Large intestine (tissue), 12 donors: ENCODE measurements at places on chromosomes 4 and X. TPM values are rescaled to one million over a fixed set of nuclear protein-coding genes. Genes with fewer than 3 reads are reported as not detected.

DNA sequence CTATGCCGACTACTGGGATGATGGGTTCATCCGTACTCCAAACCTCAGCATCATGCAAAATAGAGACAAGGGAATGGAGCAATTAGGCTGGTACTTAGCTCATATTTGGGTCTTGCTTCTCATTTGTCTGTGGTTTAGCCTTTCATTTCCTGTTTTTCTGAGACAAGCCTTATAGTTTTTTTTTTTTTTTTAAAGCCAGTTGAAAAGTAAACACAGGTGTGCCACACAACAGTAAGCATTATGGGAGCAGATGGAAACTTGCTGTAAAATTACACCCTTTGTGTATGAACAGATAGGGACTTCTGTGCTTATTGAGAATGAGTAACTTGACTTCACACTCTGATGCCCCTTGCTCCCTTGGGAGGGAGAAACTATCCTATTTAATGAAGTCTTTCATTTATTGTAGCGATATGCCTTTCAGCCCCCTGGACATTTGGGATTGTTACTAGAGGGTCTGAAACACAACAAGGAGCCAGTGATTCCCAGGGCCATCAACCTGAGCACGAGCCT is 13.7 kb downstream of the RASSF6 start:
- DNase-seq, result peak; percentile 80

DNA sequence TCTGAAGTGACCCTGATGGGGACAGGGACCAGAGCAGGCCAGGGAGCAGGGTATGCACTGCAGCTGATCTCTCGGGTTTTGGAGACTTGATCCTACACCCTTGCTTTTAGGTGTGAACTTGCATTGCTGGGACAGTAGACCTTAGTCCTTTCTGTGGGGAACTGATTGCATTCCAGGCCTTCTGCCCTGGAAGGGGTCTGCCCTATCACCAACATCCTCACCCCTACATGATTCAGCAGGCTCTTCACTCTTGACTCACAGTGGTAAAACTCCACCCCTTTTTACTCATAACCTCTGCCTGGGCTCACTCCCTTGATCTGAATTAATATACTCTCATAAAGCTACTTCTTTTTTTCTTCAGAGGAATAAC is 6.6 kb upstream of the DDX60L start:
- no peak for DNase-seq

- no peak for DNase-seq
These were observed 295.7 kb downstream of the TMA16 start for GRCh38 chr4:163790231-163790630.

- DNase-seq, result no peak
These were observed 136.6 kb downstream of the NHS start for GRCh38 chrX:17511556-17511955.

F8A2 gene
- not detected for polyA plus RNA-seq

DNA sequence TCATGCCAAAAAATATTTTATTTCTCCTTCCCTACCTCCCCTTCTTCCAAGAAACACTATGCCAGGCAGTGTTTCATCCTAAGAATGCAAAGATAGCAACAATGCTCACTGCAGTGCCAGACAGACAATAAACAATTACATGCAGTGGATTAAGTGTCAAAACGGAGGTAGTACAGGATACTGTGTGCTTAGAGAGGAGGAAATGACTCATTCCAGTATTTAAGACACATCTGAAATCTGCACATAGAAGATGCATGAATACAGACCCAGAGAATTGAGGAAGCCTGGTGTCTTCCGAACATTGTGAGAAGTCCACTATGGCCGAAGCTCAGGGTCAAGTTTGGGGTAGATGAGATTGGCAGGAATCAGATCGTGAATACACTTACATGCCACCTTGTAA is 326.4 kb downstream of the PPP3CA start:
- no peak for DNase-seq

ANK2 gene
- polyA plus RNA-seq, result 50.4 TPM

DNA sequence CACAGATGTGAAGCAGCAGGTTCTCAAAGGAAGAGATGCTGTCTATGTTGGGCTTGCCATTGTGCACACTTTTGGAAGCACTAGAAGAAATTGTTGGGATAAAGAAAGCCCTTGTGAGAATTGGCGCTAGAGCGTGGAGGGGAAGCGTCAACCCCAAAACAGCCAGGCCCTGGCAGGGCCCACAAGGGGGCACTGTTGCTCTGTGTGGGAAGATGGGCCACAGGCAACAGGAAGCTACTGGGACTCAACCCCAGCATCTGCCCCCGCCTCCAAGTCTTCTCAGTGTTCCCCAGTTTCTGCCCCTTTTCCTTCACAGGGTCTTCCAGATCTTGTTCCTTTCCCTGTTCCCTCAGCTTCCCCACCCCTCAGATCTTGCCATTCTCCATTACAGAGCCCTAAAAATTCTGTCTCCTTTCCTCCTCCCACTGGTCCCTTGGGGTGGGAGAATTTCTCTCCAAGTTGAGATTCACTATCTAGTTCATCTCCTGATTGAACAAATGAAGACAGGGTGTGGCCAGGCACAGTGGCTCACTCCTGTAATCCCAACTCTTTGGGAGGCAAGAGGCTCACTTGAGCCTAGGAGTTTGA is 85.5 kb downstream of the STARD8 start:
- DNase-seq, result peak; percentile 31

GRCh38 chr4:52552778-52553177 is 106.3 kb downstream of the USP46 start:
- no peak for DNase-seq

DNA sequence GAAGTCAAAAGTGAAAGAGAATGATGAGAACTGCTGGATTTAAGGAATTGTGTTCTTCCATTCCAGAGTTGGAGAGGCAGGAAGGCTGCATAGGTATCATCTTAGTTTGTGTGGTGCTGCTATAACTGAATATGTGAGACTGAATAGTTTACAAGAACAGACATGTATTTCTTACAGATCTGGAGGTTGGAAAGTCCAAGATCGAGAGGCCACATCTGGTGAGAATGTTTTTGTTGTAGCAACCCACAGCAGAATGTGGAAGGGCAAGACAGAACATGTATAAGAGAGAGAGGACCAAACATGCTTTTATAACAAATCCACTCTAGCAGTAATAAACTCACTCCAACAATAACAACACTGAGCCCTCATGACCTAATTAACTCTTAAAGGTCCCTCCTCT is 408.6 kb downstream of the FAM47B start:
- no peak for DNase-seq

- DNase-seq, result no peak
These were observed 61.1 kb downstream of the HELT start for GRCh38 chr4:185079271-185079905.

GRCh38 chr4:163495900-163496299 is 1.4 kb downstream of the TMA16 start:
- no peak for DNase-seq

CLGN gene
- 1.9 TPM for polyA plus RNA-seq

DNA sequence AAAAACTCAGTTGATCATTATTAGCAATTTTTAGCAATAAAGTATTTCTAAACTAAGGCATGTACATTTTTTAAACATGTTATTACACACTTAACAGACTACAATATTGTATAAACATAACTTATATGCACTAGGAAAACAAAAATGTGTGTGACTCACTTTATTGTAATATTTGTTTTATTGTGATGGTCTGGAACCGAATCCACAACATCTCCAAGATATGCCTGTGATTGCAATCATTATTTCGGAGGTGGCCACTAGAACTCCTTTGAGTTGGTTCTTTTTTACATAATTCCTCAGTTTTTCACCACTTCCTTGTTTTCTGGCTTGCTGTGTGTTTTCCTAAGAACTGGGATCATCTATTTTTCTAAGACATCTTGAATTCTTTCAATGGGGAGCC is 53.7 kb downstream of the FBXW7 start:
- DNase-seq, result no peak

GRCh38 chrX:40172401-40173142 is 74.8 kb upstream of the BCOR start:
- DNase-seq, result no peak

GRCh38 chrX:99719140-99719539 is 690.9 kb downstream of the PCDH19 start:
- DNase-seq, result no peak

GRCh38 chr4:175127314-175127713 is 209.2 kb downstream of the ADAM29 start:
- DNase-seq, result no peak

CT83 gene
- polyA plus RNA-seq, result not detected

GRCh38 chrX:16892504-16893362 is 22.6 kb upstream of the RBBP7 start:
- DNase-seq, result peak; percentile 72

DNA sequence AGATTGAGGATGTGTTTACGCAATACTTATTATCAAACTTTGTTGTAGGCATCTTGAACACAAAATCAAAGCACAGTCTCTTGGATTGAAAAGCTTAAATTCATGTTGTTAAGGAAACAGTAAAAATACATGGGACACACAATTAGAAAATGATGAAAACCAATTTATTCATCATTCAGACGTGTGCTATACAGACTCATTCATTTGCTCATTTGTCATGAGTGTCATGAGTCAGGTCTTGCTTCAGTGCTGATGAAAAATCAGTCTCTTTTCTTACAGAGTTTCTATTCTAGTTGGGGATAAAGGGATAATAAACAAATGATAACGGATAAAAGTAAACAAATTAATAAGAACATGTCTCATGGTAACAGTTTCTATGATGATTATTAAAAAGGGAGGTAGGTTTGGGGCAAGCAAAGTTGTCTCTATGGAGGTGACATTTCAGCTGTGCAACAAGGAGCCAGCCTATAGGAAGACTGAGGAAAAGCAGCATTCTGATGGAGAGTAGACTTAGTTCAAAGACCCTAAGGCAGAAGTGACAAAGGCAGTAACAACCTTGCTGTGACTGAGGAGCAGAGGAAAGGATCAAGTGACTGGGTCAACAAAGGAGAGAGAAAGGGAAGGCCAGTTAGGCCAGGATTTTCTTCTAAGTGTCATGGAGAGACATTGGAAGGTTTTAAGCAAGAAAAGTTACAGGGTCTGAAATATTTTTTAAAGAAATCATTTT is 224.0 kb upstream of the HHIP start:
- DNase-seq, result no peak

DNA sequence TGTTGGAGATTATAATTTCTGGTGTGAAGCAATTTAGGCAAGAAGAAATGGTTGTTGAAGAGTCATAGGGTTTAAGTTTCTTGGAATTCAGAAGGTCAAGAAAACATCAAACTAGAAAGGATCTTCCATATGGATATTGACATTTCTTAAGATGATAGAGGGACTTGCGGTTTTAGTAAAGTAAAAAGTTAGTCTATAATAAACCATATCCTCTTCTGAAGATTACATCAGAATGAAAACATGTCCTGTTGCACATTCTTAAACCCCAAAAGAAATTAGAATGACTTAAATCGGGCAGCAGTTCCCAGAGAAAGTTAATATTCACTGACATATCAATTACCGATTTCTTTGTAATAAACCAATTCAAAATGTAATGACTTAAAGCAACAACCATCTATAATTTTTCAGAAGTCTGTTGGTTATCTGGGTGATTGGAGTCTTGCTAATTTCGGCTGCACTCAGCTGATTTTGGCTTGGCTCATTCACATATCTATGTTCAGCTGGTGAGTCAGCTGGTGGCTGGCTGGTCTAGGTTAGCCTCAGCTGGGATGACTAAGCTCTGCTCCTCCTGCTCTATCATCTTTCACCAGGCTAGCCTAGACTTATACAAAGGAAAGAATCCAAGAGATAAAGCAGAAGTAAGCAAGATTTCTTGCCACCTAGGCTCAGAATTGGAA is 24.4 kb upstream of the DYNLT3 start:
- no peak for DNase-seq

CCSER1 gene
- polyA plus RNA-seq, result 9.5 TPM

CLDN34 gene
- polyA plus RNA-seq, result 0.07 TPM

- no peak for DNase-seq
These were observed 272.7 kb upstream of the PCDH18 start for GRCh38 chr4:137804906-137805495.

DNA sequence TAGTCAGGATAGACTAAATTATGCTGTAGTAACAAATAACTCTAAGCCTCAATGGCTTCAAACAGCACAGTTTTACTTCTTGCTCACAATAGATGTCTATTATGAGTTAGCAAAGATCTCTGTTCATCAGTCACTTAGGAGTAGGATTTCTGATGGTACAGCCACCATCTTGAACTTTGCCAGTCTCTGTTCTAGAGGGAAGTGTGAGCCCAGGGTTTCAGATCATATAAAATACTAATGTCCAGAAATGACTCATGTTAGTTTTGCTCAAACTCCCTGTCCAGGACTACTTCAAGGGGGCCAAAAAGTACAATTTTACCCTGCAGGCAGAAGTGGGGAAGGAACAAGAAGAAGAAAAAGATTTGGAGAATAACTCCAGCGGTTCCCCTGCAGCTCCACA is 77.1 kb upstream of the LSM6 start:
- no peak for DNase-seq

GRCh38 chr4:107432451-107432850 is 287.6 kb downstream of the PAPSS1 start:
- no peak for DNase-seq

BMP3 gene
- 7.6 TPM for polyA plus RNA-seq

FMR1NB gene
- polyA plus RNA-seq, result 0.04 TPM

DNA sequence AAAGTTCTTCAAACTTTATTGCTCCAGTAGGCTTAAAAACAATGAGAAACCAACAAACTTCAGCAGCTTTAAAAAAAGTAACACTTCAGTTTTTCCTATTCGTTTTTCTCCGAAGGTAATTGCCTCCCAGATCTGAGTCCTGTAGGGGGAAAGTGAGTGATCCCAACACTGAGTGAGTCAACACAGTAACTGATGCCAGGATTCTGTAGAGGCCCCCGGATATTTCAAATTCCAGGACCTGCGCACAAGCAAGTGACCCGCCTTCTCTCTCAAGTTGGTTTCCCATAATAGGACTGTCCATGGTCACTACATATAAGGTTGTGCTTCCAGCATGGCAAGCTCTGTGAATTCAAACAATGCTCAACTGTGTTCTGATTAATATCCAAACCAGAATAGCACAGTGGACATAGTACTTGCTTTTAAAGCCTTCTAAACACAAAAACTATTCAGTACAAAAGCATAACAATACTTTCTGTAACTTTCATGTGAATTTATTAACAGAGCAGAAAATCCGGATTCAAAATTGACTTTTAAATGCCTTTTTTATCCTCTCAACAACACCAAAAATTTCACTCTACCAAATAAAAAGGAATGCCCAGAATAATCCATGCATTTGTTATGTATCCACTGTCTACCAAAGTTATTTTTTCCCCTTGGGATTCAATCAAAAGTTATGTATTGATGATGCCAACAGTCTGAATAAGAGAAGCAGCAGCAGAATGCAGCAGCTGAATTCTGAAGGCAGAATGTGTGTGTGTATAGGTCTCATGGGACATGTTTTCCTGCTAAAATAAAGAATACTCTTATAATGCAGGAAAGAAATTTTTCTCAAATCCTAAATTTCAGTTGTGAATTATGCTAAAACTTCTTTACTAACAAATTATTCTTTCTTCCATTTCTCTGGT is at the start of gene DMD:
TSS of gene DMD (minus strand) at position 194 of the 905 bp plus-strand sequence. CDS start 237 bp downstream, outside the sequence.
- peak; percentile 47 for DNase-seq

AFM gene
- polyA plus RNA-seq, result 10.4 TPM

- DNase-seq, result no peak
These were observed 88.4 kb upstream of the SHOX start for GRCh38 chrX:542179-542578.

IL15 gene
- 6.2 TPM for polyA plus RNA-seq

CT45A10 gene
- not detected for polyA plus RNA-seq

- peak; percentile 25 for DNase-seq
These were observed 47.8 kb upstream of the SETD7 start for GRCh38 chr4:139603576-139604410.
